Stimulated activated CD4-positive, alpha-beta T cell treated with anti-CD3 and anti-CD28 coated beads, Interleukin-1b, Interleukin-23, amount 100 ng/mL, for 1 hour (primary cell): ENCODE measurements at places on chromosomes 4 and X.

DNA sequence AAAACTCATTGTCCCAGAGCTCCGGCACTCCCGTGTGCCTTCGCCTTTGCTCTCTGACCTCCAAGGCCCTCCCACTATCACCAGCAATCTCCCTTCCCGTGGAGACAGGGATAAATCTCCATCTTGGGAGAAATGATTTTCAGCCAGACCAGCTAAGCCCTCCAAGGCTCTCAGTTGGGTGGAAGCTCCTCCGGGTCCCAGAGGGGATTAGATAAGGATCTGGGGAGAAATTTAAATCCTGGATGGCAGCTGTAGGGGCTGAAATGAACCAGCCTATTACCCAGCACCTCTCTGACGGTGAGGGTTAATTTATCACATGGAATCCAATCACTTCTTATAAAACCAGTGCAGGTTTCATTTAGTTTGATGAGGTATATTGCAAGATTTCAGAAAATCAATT lies 366.2 kb downstream of the FBXW7 start:
- no peak for DNase-seq

DNA sequence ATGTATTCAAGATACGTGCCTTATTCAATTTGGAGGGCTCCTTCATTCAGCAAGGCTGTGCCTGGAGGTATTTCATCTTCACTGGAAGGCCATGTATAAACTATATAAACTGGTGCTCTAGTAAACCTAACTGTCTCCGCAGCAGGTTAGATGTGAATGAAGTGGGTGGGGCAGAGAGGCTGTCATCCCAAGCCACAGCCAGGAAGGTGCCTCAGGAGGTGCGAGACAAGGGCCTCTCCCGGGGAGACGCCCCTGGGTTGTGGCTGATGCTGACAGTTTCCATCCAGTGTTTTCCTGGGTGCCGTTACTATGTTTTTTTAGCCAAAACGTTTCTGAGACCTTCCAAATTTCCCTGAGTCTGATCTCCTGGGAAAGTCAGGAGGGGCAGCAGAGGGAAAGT lies 221.5 kb upstream of the RPL34 start:
- no peak for DNase-seq

DNA sequence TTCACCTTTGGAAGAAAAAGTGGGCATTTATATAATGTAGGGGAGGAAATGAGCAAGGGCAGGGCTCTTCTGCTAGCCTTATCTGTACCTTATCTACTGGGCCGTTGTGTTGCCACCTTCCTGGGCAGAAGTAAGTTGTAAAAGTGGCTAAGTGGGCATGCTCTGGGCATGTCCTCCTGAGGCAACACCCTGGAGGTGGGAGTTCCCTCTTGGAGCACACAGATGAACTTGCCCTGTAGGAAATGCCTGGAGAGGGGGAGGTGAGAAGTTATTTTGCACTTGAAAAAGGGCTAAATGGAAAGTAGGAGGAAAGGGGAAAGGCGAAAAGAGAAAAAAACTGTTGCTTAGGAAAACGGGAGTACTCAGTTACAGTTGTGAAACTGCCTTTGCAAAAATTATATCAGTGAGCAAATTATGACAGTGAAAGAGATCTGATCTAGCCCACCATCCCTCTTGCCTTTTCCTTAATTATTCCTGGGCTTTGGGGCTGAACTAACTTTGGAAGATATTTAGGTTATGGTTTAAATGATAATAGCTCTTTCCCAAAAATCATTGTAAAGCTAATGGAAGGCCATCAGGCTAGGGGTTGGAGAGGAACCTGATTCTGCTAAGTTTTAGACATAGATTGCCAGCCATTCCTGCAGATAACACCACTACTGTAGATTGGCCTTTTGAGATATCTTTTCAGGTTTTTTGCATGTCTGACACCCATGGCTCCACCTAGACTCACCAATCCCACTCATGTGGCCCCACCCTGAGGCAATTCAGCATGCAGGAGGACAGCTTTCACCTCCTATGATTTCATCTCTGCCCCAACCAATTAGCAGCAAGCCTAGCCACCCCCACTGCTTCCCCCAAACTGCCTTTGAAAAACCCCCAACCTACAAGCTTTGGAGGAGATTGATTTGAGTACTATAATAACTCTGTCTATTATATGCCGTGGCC lies 20.5 kb upstream of the ZNF81 start:
- no peak for DNase-seq

GRCh38 chrX:138788771-138789170 lies 77.3 kb upstream of the FGF13 start:
- no peak for DNase-seq

GRCh38 chr4:154465085-154465484 lies 26.5 kb downstream of the DCHS2 start:
- no peak for DNase-seq

- no peak for DNase-seq
Measured at GRCh38 chrX:81120258-81120935, 81.3 kb downstream of the HMGN5 start.

- no peak for DNase-seq
Measured at GRCh38 chrX:30668581-30668980, 15.4 kb downstream of the GK start.

GRCh38 chrX:10176121-10177003 lies 19.6 kb downstream of the CLCN4 start:
- no peak for DNase-seq

DNA sequence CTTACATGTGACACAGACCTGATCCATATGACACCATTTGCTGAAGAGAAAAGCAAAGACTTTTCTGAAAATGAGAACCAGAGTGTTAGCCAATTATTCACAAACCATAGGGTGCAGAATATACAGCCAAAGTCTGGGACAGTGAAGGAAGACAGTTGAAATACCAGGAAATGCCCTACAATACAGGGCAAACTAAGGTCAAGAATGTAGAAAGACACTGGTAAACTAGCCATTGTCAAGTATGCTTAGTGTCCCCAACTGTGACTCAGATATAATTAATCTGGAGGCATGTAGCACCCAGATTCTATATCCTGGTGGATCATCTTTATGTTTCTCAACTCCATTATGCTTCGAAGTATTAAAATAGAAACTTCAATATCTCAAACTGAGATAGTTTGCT lies 200.9 kb upstream of the FSTL5 start:
- no peak for DNase-seq

GRCh38 chrX:46268412-46268811 lies 276.8 kb downstream of the ZNF674 start:
- no peak for DNase-seq

DNA sequence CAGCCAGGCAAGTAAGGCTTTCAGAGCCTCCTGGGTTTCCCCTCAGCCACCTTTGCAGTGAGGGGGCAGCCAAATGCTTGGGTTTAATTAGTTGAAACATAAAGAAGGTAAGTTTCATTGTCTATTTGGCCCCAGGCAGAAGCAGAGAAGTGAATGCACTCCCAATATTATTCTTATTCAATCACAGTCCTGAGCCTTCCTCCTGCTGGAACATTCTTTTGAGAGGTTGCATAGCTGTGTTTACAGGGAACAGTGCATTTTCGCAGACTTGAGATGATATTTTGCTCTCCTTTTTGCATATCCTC lies 13.9 kb downstream of the SLC2A9 start:
- no peak for DNase-seq

DNA sequence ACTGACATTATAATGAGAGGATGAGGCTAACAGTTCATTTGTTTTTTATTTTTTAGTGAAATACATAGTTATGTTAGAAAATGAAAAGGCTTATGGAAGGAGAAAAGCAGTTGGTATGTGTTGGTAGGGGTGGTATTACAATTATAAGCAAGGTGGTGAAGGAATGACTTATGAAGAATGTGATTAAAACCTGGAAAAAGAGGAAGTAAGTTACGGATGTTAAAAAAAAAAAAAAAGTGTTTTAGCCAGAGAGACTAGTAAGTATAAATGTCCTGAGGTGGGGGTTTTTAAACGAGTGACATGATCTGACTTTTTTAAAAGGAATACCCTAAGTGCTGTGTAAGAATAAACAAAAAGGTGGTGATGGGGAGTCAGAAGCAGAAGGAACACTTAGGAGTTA lies 206.8 kb downstream of the IL15 start:
- no peak for DNase-seq

GRCh38 chrX:10893366-10893765 lies 217.8 kb upstream of the HCCS start:
- no peak for DNase-seq

- DNase-seq, result no peak
Measured at GRCh38 chr4:70801265-70801809, 38.4 kb downstream of the GRSF1 start.

- DNase-seq, result no peak
Measured at GRCh38 chr4:74357965-74358364, 7.0 kb upstream of the EREG start.

GRCh38 chr4:141002323-141002805 lies 130.9 kb downstream of the RNF150 start:
- no peak for DNase-seq

GRCh38 chr4:139619644-139620043 lies 46.0 kb upstream of the MGST2 start:
- DNase-seq, result no peak

GRCh38 chrX:110745288-110745687 lies 50.3 kb downstream of the CHRDL1 start:
- no peak for DNase-seq

- DNase-seq, result no peak
Measured at GRCh38 chr4:2284161-2284933, 22.4 kb upstream of the MXD4 start.
